ENCODE measurements at places on chromosomes 12 and 14.

GRCh38 chr12:122352394-122352793 lies 70.1 kb downstream of the CLIP1 start:
- DNase-seq: no peak

GRCh38 chr14:63725786-63726460 lies 1.9 kb downstream of the SGPP1 start:
- peak; percentile 52 for DNase-seq

- no peak for DNase-seq
These were observed 75.9 kb downstream of the RCOR1 start for GRCh38 chr14:102668291-102668873.

GRCh38 chr12:88934163-88934747 lies 354.0 kb upstream of the KITLG start:
- no peak for DNase-seq

GRCh38 chr12:130119241-130119861 lies 42.9 kb upstream of the FZD10 start:
- DNase-seq: no peak

DNA sequence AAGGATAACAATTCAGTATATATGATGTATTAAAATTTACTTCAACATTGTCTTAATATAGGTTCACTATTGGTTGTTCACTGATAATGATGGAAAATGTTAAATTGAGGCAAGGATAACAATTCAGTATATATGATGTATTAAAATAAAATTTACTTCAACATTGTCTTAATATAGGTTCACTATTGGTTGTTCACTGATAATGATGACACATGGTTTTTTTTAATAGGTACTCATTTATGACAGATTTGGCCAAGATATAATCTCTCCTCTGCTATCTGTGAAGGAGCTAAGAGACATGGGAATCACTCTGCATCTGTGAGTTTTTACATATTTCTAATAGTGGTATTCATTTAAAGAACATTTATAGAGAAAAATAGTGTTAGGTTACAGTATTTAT lies 8.1 kb downstream of the SCFD1 start:
- no peak for DNase-seq

GRCh38 chr14:20610002-20610765 lies 19.0 kb upstream of the RNASE12 start:
- DNase-seq: peak; percentile 84

- DNase-seq: no peak
These were observed 1.5 kb downstream of the KRT73 start for GRCh38 chr12:52616680-52617402.

DNA sequence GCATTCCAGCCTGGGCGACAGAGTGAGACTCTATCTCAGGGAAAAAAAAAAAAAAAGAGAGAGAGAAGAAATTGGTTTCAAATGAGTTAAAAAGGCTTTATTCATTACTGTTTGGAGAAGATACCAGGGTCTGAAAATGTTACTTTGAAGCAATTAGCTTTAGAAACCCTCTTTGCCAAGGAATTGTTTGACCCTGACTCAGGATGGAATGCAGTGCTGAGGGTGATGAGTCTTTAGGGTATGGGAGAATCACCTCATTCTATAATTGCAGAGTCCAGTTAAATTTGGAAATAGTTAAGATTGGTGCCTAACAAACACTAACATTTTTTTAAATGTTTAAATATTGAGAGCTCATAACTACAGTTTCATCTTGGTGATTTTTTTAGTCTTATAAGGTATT lies 13.3 kb downstream of the RAP1B start:
- no peak for DNase-seq

GRCh38 chr12:70983692-70984091 lies 63.2 kb upstream of the PTPRR start:
- DNase-seq: no peak

DNA sequence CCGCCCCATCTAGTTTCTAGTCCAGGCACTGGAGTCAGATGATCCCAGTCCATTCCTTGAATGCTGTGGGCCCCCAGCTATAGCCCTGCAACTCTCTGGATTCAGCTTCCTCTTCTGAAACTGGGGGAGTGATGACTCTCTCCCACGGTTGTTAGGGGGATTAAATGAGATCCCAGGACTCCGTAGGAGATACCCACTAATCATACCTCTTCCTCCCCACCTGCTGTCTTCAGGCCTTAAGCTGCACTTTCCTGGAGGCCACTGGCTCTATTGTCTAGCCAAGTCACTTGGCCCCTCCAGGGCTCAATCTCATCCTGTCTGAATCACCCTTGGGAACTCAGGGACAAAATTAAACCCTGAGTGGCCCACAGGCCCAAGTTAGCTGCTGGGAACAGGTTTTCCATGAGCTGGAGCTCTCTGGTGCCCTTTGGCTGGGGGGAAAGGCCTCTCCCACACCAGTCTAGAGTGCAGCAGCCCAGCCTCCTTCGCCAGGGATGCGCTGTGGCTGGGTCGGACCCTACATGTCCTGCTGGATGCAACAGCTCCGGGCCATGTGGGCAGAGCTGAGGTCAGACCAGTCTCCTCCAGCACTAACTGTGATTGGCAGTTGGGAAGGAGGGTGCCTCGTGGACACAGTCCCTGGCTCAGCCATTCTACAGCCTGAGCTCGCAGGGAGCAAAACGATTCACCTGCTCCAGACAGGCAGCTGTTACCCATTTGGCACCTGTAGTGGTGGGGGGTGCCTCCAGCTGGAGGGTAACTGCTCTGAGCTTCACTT lies 6.0 kb upstream of the ASB2 start:
- no peak for DNase-seq

DNA sequence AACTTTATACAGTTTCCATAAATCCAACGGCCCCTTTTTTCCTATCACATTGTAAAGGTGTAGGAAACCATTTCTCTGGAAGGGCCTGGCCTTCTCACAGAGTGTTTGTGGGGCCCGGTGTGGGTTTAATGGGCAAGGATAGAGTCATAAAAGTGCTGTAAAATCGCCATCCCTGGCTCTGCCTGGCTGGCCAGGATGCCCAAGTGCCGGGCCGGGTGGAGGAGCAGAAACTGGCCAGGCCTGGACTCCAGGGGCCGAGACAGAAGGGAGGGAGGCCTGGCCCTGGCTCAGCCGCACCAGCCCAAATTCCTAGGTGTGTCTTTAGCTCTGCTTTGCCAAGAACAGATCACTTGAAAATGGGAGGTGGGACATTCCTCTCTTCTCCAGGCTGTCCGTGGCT lies 77.1 kb upstream of the DICER1 start:
- no peak for DNase-seq

DNA sequence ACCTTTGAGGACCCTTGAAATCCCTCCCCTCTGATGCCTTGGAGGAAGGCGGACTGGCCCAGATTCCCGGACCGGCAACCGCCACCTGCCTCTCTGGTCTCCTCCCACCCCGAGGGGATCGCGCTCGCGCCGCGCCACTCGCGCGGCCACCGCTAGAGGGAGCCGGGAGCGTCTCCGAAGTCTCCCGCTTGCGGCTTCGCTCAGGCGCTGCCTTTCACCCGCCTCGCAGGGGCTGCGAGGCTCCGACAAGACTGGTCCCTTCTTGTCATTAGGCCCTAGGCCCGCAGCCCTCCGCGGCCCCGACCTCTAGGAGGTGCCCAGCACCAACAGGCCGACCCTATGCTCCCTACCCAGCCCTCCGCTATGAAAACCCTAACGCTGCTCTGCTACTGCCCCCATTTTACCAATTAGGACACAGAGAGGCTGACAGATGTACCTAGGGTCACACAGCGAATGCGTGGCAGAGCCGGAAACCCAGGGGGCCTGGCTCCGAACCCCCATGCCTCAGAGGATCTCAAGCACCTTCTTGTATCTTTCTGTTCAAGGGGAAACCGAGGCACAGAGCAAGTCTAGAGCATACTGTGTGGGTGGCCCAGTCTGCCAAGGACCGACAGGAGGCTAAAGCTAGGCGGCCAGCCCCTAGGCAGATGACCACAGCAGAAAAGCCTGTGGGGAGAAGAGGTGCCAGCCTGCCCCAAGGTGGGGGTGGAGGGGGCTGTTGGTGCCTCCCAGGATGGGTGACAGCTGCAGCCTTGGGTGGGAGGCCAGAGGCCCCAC lies 21.4 kb upstream of the VSX2 start:
- DNase-seq: no peak

GRCh38 chr12:68510397-68510796 lies 100.3 kb upstream of the RAP1B start:
- DNase-seq: no peak

- no peak for DNase-seq
These were observed 13.3 kb upstream of the VRK1 start for GRCh38 chr14:96783915-96784224.

- DNase-seq: no peak
These were observed 455.6 kb upstream of the SEL1L start for GRCh38 chr14:81989211-81989610.

DNA sequence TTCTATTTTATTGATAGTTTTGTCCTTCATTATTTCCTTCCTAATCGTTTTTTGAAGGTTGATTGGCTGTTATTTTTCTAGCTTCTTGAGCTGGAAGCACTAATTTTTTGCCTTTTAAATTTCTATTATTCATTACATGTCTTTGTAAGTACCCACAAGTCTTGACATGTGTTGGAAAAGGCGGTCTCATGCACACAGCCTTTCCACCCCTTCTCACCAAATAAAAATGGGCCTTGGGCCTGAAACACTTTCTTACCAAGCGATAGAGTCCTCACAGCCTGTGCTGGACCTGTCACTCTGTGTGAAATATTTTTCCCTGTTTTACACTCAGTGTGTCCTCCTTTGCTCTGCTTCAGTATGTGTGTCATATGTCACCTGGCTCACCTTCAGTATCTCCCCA lies 9.9 kb downstream of the ETNK1 start:
- DNase-seq: no peak

GRCh38 chr14:56482310-56482911 lies 97.2 kb upstream of the TMEM260 start:
- DNase-seq: peak; percentile 22

- DNase-seq: peak; percentile 27
These were observed 58.9 kb downstream of the NCOR2 start for GRCh38 chr12:124508381-124509079.

DNA sequence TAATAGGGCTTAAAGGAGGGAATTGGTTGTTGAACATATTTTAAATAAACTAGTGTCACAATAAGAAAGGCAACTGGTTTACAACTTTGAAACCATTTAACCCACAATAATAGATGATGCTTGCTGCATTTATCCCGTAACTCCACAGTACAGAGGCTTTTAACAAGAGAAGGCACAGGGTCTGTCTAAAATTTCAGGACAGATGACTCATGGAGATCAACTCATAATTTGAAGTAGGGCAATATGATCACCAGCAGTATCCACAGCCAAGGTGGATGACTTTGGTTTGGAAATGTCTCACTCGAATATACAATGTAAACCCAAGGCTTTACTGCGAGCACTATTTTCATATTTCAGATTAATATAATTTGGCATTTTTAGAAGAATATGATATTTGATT lies 340.2 kb downstream of the LRIG3 start:
- DNase-seq: no peak

GRCh38 chr14:72275242-72275641 lies 343.0 kb downstream of the RGS6 start:
- DNase-seq: no peak

GRCh38 chr12:112169161-112169872 lies 44.0 kb downstream of the TRAFD1 start:
- no peak for DNase-seq

DNA sequence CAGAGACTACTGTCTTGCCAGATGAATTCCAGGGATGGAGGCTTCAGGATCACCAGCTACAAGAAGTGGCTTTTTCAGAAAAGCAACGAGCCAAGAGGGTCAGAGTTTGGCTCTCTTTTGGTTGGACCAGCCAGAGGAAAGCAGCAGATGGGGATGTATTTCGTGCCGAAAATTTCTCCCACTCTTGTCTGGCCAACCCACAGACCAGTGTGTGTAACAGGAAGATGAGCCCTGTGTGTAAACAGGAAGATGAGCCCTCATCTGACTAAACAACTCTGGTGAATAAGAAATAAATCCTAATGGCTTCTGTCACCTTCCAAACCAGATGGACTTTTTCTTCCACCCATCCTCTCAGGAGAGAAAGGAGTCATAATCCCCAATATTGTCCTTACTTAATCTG lies 13.1 kb downstream of the GPR68 start:
- no peak for DNase-seq

DNA sequence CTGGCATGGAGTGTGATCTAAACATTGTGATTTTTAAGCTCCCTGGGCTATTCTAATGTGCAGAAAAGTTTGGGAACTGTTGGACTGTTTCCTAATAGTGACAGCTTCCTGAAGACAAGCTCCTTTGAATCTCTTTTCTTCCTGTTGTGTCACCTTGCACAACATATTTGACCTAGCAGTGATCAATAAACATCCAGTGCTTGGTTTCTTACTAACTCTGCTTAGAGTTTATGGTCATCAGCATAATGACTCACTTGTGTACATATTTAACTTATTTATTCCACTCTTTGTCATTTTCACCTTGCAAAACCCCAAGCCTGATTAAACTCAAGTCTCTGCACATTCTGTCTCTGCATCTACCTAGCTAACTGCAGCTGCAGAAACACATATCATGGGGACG lies 27.3 kb upstream of the TBC1D30 start:
- DNase-seq: no peak

DNA sequence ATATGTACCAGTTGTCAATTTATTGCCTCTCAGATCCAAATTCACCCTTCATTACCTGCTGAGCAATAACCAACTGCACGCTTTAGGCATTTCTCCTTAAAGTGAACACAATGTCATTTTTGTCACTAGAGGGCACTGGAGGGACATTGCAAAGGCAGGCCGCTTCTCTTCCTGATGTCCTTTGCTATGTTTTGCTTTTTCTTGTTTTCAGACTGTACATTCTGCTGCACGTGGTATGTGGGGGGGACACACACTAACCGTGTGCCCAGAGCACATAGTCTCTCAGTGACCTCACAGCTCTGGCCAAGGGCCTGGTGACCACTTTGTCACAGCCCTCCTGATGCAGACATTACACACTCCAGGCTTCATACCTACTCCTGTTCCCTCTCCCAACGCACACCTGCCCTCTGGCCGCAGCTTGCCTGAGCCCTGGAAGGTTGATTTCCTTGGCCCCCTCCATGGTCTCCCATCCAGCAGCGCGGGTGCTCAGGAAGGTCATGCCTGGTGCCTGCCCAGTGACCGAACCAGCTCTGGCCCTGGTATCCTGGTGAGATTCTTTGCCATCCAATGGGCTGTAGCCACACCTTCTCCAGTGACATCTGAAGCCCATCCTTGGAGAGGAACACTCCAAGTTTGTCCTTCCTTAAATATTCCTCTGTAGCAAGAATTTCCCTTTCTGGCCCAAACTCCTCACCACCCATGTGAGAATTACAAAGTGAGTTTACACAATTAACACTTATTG lies 39.9 kb downstream of the MYO1H start:
- peak; percentile 82 for DNase-seq

DNA sequence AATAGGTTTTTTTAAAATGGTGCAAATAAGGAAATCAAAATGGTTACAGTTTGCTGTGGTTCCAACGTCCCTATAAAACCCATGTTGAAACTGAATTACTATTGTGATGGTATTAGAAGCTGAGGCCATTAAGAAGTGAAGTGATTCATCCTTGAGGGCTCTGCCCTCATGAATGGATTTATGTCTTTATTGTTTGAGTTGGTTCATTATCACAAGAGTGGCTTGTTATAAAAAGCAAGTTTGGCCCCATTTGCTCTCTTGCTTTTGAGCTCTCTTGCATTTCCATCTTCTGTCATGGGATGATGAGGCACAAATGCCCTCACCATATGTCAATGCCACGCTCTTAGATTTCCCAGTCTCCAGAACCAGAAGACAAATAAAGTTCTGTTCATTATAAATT lies 62.3 kb downstream of the PRKD1 start:
- no peak for DNase-seq

- DNase-seq: no peak
These were observed 1.6 kb downstream of the BEGAIN start for GRCh38 chr14:100585448-100586152.

- DNase-seq: no peak
These were observed 100.5 kb downstream of the SPTSSA start for GRCh38 chr14:34361504-34362011.

All from NAMALWA (cell line).